ENCODE measurements at places on chromosomes 11 and 22. TPM values are rescaled to one million over a fixed set of nuclear protein-coding genes. Genes with fewer than 3 reads are reported as not detected.

POU2AF3 gene
- not detected for total RNA-seq

OR8K3 gene
- not detected for total RNA-seq

RASSF7 gene
- 43.1 TPM for total RNA-seq

OR4C6 gene
- not detected for total RNA-seq

ROBO3 gene
- total RNA-seq, result 8.1 TPM

CDC45 gene
- 46.7 TPM for total RNA-seq

DRD2 gene
- not detected for total RNA-seq

SLC5A4 gene
- total RNA-seq, result not detected

TRPC6 gene
- not detected for total RNA-seq

HPX gene
- not detected for total RNA-seq

SYCE3 gene
- total RNA-seq, result not detected

UCP3 gene
- 0.17 TPM for total RNA-seq

PARVB gene
- total RNA-seq, result 67.4 TPM

APOA5 gene
- total RNA-seq, result not detected

PTS gene
- 33.1 TPM for total RNA-seq

GRCh38 chr11:41446107-41446506 is 13.3 kb downstream of the LRRC4C start:
- DNase-seq, result no peak

GRCh38 chr11:114180301-114181055 is 115.7 kb upstream of the NNMT start:
- peak; percentile 81 for DNase-seq

DNA sequence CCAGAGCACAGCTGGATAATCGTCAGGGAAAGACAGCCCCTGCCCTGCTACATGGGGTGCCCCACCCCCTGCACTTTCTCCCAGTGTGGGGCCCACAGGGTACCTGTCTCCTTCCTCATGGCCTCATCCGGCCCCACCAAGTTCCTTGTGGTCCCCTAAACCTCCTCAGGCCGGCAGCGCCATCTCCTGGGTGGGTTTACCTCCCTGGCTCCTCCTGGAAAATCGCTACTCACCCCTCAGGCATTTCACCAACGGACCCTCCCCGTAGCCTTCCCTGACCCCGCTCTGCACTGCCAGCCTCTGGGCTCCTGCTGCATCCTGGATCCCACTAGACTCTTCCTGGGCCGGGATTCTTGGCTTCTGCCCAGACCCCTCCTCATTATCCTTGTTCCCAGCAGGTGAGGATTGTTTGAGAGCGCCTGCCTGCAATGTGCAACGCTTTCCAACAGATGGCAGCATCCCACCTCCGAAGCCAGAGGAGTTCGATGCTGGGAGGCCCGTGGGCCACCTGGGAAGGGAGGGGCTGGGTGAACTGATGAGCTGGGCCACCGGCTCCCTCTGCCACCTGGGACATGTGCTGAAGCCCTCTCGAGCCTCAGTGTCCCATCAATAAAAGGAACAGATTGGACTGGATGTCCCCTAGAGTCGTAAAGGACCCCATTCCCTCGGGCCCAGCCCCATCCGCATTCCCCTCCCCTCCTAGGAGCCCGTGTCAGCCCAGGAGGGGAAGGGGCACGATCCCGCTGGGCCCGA is 44.2 kb upstream of the TTLL12 start:
- DNase-seq, result peak; percentile 70

GRCh38 chr11:118618991-118619375 is 11.6 kb downstream of the PHLDB1 start:
- no peak for DNase-seq

DNA sequence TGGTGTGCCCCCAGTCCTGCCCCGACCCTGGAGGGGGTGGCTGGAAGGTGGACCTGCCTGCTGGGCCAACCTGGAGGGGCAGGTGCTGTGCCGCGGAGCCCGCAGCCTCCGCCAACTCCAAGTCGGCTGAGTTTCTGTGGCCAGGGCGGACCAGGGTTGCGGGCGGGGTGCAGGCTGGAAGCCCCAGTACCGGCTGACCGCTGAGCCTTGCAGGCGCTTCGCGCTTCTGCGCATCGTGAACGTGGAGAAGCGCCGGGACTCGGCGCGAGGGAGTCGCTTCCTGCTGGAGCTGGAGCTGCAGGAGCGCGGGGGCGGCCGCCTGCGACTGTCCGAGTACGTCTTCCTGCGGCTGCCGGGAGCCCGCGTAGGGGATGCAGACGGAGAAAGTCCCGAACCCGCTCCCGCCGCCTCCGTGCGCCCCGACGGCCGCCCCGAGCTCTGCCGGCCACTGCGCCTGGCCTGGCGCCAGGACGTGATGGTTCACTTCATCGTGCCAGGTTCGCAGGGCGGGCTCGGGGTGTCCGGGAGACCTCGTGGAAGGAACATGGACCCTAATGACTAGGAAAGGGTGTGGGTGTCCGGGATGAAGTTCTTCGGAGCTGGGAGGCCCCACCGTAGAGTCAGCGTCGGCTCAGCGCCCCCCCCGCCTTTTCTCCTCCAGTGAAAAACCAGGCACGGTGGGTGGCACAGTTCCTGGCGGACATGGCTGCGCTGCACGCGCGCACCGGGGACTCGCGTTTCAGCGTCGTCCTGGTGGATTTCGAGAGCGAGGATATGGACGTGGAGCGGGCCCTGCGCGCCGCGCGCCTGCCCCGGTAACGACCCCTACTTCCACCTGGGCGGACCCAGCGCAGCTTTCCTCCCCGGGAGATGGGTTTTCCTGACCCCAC is 10.2 kb downstream of the B4GALNT4 start:
- DNase-seq, result no peak

- no peak for DNase-seq
Observed at GRCh38 chr11:132200353-132200936, 830.0 kb downstream of the NTM start.

DNA sequence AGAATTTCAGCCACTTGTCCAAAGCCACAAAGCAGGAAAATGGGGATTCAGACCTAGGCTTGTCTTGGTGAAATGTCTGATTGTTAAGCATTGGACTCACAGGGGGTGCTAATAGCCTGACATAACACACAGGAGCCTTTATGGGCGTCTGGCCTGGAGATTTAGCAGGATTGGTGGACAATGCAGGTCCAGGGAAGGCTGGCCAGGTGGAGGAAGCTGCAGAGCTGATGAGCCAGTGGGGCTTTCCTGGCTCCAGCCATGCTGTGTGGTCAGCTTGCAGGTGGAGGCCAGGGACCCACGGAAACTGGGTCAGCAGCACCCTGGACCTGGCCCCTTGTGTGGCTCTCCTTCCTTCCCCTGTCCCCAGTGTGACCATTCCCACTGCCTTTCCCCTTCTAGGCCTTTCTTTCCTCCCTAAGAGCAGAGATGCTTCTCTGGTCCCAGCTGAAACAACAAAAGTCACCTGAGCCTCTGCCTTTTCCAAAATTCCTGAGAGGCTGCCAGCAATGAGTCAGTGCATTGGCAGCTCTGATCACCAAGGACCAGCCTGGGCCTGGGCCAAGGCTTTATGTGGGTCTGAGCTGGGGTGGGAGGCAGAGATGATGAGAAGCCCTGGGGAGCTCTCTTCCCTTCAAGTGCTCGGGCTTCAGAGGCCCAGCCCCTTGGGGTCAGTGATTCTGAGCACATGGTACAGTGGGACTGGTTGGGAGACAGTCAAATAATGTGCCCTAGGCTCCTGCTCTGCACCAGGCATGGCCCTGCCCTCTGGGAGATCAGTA is 85.2 kb downstream of the CCDC81 start:
- DNase-seq, result peak; percentile 74

- DNase-seq, result no peak
Observed at GRCh38 chr11:5713695-5714094, 22.6 kb upstream of the OR56B1 start.

- no peak for DNase-seq
Observed at GRCh38 chr11:107824668-107825369, 33.8 kb downstream of the SLC35F2 start.

GRCh38 chr11:34243600-34244464 is 114.0 kb downstream of the ABTB2 start:
- no peak for DNase-seq

- DNase-seq, result no peak
Observed at GRCh38 chr11:14414470-14415461, 55.8 kb upstream of the RRAS2 start.

DNA sequence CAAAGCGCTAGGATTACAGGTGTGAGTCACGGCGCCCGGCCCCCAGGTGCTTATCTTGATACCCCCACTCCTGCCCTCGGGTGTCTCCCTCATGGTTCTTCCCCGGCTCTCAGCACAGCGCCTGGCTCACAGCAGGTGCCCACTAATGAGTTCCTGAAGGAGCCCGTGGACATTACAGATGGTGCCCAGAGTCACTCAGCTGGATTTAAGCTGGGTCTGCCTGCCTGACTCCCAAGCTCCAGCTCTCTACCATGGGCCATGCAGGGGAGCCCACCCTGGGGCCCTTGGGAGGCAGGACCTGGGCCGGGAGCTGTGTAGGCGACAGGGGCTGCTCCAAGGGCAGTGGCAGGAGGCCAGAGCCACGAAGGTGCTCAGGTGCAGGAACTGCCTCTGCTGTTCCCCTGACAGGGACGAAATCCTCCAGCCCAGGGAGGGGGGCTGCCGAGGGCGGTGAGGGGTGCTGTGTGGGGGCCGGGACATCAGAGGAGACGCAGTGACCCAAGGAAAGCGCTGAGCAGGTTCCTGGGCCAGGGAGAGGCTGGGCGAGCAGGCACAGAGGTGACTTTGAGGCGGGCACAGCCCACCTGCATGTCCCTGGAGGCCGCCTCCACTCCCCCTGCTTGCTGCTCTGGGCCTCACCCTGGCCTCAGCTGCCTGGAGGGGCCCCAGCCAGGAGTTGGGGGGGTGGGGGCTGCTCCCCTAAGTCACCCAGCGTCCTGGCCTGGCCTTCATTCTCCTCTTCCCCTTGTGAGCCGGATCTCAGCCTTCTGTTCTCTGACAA is 14.6 kb upstream of the FLRT1 start:
- DNase-seq, result no peak

DNA sequence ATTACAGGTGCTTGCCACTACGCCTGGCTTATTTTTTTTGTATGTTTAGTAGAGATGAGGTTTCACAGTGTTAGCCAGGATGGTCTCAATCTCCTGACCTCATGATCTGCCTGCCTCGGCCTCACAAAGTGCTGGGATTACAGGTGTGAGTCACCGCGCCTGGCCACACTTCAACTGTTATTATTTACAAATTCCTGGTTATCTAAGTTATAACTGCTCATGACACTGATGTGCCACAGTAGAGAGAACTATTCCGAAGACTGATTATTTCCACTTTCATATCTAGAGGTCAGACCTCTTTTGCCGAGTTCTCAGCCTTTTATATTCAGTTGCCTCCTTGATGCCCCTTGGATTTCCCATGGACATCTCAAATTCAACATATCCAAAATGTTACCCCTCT is 3.9 kb upstream of the NUP160 start:
- no peak for DNase-seq

GRCh38 chr11:113572136-113572735 is 97.0 kb upstream of the DRD2 start:
- no peak for DNase-seq

GRCh38 chr22:35743326-35743860 is 25.7 kb downstream of the APOL5 start:
- no peak for DNase-seq

DNA sequence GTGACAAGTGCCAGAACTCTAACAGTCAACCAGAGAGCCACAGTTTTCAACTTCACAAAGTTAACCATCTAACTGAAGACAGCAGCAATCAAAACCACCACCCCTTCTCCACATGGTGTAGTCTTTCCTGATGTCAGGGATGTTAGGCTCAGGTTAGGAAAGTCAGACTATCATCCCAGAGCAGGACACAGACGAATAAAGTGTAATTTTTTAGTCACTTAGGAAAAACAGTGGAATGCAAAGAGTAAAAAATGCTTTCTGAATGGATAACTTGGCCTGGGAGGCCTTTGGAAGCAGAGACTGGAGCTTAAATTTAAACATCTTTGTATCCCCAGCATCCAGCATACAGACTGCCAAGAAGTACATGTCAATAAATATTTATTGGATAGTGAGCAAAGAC is 15.4 kb downstream of the OR51B4 start:
- DNase-seq, result no peak

DNA sequence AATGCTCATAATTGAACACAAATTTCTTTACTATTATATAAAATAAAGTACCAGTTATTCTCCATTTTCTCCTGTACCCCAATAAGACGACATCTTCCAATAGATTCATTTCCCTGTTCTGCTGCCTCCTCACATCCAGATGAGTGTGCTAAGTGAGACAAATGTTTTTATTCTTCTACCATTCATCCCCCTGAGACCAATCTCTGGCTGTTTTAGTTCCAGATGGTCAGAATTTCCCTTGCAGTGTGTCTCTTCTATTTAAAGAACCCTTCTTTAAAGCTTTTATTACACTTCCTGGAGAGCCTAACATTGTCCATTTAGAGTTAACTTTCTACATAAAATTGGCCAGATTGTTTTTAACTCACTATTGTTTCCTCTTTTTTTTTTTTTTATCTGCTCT is 41.2 kb upstream of the GLYATL1 start:
- no peak for DNase-seq

- no peak for DNase-seq
Observed at GRCh38 chr11:113134626-113135025, 173.4 kb downstream of the NCAM1 start.

GRCh38 chr11:79309407-79309806 is 131.4 kb downstream of the TENM4 start:
- DNase-seq, result no peak

DNA sequence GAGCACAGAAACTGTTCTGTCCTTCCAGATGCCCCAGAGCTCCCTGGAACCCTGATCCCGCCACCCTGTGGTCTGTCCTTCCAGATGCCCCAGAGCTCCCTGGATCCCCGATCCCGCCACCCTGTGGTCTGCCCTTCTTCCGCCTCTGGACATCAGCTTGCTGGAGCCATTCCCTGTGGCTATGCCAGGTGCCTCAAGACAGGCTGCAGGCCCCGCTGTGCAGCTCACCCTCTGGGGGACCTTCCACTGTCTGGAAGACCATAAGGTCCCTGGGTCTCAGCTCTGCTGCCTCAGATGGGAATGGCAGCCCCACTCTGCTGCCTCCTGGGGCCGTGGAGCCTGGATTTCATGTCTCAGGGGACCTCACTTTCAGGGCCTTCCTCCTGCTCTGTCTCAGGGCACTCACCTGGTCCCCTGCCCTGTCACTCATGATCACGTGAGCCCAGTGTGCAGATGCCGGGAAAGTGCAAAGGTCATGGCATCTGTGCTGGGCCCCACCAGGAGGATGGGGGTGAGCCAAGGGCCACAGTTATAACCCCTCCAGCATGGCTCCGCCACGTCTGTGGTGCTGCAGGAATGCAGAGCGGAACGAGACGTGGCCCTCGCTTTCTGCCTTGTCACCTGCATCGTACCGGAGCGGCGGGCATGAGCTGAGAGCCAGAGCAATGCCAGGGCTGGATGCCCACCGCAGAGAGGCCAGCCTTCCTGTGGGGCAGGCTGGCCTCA is 1520.7 kb downstream of the BRD1 start:
- no peak for DNase-seq

GRCh38 chr11:97905101-97905500 is 1115.6 kb upstream of the CNTN5 start:
- no peak for DNase-seq

GRCh38 chr22:16955081-16955480 is 52.9 kb downstream of the GAB4 start:
- DNase-seq, result no peak

All from G401 (cell line).